ENCODE measurements at places on chromosomes 6 and 20.

DNA sequence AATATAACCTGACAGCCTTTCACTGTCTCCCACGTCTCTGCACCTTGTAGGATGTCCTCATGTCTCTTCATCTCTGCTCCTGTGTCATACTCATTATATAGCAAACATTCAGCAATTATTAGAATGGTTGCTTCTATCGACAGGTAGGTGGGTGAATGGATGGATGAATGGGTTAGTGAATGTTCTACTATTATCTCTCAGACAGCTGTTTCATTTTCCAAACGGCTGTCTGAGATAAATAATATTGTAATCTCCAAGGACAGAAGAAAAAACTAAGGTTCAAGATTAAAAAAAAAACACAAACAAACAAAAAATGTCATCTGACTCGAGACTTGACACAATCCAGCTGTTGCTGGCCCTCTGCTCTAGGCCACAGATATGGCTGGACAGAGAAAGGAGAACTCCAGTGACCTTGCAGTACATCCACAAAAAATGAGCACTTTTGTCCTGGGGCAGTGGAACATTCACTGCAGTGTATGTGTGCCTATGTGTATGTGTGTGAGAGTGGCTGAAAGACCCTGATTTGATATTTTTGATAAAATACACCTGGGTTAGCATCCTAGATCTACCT is 2.1 kb downstream of the HNF4A start:
- no peak for DNase-seq

GRCh38 chr20:1415667-1416468 is 23.0 kb upstream of the FKBP1A start:
- DNase-seq = no peak

GRCh38 chr20:34952671-34953070 is 2.9 kb downstream of the GSS start:
- DNase-seq = no peak

- DNase-seq = no peak
Observed at GRCh38 chr6:6723921-6724538, 135.5 kb downstream of the LY86 start.

DNA sequence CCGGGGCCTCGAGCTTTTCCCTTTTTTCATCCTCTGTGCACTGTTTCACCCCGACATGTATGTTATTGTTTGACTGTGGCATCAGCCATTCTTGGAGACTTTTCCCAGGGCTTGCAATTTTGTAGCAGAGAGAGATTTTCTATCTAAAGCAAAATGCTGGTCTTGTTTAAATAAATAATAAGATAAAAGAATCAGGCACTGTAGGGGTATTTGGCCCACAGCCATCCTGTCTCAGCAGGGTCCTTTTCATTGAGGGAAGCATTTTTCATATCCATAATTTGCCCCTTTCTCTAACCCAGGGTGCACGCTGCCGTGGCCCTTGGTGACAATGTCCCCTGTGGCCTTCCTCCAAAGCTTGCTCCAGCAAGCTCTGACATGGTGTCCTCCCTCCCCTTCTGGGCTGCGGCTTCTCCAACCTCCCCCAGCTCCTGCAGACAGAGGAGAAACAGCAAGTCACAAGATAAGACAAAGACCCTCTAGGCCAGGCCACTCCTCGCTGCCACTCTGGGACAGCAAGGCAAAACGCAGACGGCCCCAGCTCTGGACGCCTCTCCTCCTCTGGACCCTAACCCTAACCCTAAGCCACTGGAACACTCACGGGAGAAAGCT is 117.6 kb downstream of the MYLK4 start:
- DNase-seq = no peak
